ENCODE measurements at places on chromosomes 2 and 18.

DNA sequence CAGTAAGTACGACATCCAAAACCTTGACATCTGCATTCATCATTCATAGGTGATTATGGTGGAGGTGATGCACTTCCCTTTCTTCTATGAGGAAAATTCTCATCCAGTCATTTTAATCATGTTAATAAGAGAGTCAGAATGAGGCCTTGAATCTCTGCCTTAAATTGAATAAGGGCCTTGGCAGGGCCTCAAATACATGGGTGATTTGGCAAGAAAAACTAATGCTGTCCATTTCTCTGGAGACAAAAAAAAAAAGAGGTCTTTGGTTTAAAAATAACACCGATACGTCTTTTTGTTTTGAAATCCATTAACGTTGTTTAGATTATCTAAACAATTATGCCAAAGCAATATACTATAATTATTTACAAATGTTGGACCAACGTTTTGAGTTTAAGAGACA is 8.1 kb downstream of the COLEC12 start:
- no peak overlapping the region for H3K4me3 ChIP-seq
- H3K36me3 ChIP-seq, result peaks cover 3% of the 10 kb centered on the region
- H3K27me3 ChIP-seq, result peaks cover 5% of the 10 kb centered on the region
- DNase-seq, result no peak
- peaks cover 66% of the 10 kb centered on the region for H3K4me1 ChIP-seq

DNA sequence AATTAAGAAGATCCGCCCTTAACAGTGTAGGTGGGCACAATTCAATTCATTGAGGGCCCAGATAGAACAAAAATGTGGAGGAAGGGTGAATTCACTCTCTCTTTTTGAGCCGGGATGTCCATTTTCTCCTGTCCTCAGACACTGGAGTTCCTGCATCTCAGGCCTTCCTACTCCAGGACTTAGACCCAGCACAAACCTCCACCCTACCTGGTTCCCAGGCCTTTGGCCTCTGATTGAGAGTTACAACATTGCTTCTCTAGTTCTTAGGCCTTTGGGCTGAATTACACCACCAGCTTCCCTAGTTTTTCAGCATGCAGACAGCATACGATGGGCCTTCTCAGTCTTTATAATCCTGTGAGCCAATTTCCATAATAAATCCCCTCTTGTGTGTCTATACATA is 87.8 kb upstream of the TMEM17 start:
- DNase-seq, result no peak
- no peak overlapping the region for H3K27ac ChIP-seq
- no peaks in the 10 kb centered on the region for H3K36me3 ChIP-seq
- H3K4me3 ChIP-seq, result no peak overlapping the region
- H3K4me1 ChIP-seq, result peaks cover 8% of the 10 kb centered on the region

DNA sequence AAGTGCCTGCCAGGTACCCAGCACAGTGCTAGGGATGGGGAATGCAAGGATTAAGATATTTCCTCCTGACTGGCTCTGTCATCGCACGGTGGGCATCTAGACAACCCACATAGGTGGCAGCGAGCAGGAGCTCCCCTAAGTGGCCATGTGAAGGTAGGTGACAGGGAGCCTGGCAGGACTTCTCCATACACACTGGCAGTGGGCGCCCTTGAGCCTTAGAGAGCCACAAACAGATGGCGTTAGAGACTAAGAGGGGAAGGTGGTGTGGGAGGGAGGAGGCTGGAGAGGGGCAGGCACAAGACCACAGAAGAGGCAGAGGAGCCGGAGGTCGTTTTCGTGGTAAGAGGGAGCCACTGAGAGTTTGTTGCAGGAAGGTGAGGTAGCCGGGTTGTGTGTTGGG is 15.2 kb downstream of the PRELID3A start:
- no peak overlapping the region for H3K27ac ChIP-seq
- H3K4me3 ChIP-seq, result no peak overlapping the region
- H3K27me3 ChIP-seq, result no peaks in the 10 kb centered on the region
- peaks cover 4% of the 10 kb centered on the region for H3K36me3 ChIP-seq
- H3K4me1 ChIP-seq, result peaks cover 7% of the 10 kb centered on the region
- DNase-seq, result no peak

DNA sequence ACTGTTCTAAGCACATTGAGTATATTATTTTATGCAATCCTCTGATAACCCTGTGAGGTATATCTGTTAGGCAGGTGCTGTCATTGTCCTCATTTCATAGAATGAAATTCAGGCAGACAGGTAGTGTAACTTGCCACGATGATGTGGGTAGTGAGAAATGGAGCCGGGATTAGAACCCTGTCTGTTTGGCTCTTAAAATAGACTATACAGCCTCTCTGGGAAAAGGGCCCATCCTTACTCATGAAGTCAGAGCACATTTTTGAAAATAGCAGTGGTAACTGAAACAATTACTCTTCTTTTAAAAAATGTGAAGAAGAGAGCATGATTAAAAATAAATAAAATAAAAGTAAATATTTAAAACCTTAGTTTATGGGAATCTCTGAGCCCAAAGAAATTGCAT is 23.0 kb downstream of the FAM171B start:
- H3K36me3 ChIP-seq, result no peaks in the 10 kb centered on the region
- H3K4me3 ChIP-seq, result no peak overlapping the region
- no peaks in the 10 kb centered on the region for H3K27me3 ChIP-seq
- H3K4me1 ChIP-seq, result peaks cover 19% of the 10 kb centered on the region

DNA sequence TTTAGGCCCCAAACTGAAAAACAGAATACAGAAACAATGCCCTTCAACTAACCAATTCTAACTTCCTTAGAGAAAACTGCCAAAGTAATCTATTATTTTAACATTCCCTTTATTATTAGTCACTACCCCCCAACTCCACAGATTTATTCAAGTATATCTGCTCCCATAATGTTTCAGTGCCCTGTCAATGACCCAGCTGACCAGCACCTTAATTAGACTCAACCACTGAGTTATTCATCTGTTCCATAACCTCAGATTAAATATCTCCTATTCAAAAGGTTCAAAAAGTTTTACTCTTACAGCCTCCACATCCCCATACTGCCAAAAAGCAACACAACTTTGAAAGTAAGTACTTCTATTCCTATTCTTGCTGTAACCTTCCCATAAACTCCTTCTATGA is 202.4 kb downstream of the EXOC6B start:
- H3K27me3 ChIP-seq, result no peaks in the 10 kb centered on the region
- H3K27ac ChIP-seq, result peak overlapping the region; percentile 4
- H3K4me1 ChIP-seq, result peaks cover 13% of the 10 kb centered on the region
- DNase-seq, result no peak

GRCh38 chr2:238326801-238327365 is 6.6 kb downstream of the TRAF3IP1 start:
- peaks cover 48% of the 10 kb centered on the region for H3K36me3 ChIP-seq
- no peak for DNase-seq
- no peaks in the 10 kb centered on the region for H3K27me3 ChIP-seq
- H3K4me3 ChIP-seq, result no peak overlapping the region
- H3K27ac ChIP-seq, result no peak overlapping the region
- H3K4me1 ChIP-seq, result peaks cover 1% of the 10 kb centered on the region

DNA sequence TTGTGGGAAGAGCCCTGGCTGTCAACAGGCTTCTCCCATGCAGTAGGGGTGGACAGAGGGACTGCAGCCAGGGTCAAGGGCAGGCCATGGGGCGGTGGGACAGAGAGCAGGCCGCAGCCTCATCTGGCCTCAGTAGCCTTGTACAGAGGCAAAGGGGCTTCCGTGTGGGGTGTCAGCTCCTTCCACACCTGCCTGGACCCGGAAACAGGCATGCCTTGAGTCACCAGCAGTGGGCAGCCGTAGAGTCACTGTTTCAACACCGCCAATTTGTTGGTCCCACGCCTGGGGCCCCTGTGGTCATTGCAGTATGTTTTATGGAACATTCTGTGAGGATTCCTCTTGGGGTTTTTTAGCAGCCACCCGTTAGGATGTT is 173.0 kb downstream of the SMAD7 start:
- H3K27ac ChIP-seq, result peak overlapping the region; percentile 85
- H3K4me3 ChIP-seq, result no peak overlapping the region
- H3K4me1 ChIP-seq, result peaks cover 65% of the 10 kb centered on the region
- H3K36me3 ChIP-seq, result peaks cover 3% of the 10 kb centered on the region

DNA sequence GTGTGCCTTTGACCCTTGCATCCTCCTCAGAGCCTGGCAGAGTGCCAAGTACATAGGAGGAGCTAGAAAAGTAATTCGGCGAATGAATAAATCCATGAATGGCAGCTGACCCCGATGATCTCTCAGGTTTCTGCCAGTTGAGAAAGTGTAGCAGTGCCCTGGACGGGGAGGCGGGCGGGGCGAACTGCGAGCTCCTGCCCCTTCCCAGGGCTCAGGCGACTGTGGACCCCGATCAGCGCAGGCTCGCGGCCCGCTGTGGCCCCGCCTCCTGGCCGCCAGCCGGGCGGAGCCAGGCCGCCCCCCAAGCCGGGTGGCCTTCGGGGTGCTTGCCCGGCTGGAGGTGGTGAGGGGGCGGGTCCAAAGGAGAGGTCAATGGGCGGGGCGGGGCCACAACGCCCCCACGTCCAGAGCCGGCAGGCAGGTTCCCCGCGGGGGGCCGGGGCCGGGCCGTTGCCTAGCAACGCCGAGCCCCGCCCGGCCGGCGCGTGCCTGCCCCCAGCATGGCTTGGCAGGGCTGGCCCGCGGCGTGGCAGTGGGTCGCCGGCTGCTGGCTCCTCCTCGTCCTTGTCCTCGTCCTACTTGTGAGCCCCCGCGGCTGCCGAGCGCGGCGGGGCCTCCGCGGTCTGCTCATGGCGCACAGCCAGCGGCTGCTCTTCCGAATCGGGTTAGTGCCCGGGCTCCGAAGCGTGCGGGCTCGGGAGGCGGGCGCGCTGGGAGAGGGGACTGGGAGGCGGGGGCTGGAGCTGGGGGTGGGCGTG is 30.6 kb upstream of the TMBIM1 start:
- peak overlapping the region; percentile 91 for H3K4me3 ChIP-seq
- peaks cover 74% of the 10 kb centered on the region for H3K4me1 ChIP-seq
- peak; percentile 82 for DNase-seq
- H3K36me3 ChIP-seq, result no peaks in the 10 kb centered on the region
- peak overlapping the region; percentile 98 for H3K27ac ChIP-seq
- no peaks in the 10 kb centered on the region for H3K27me3 ChIP-seq

GRCh38 chr18:53753601-53754000 is 470.9 kb downstream of the MBD2 start:
- H3K4me3 ChIP-seq, result no peak overlapping the region
- no peaks in the 10 kb centered on the region for H3K36me3 ChIP-seq
- peaks cover 5% of the 10 kb centered on the region for H3K4me1 ChIP-seq
- no peak overlapping the region for H3K27ac ChIP-seq

- H3K36me3 ChIP-seq, result no peaks in the 10 kb centered on the region
- no peak for DNase-seq
- H3K4me1 ChIP-seq, result peaks cover 4% of the 10 kb centered on the region
- H3K27ac ChIP-seq, result peak overlapping the region; percentile 39
Measured at GRCh38 chr2:41294331-41294730, 753.5 kb upstream of the PKDCC start.

GRCh38 chr2:33085646-33086045 is 138.9 kb downstream of the LTBP1 start:
- H3K27me3 ChIP-seq, result no peaks in the 10 kb centered on the region
- H3K4me3 ChIP-seq, result no peak overlapping the region
- peaks cover 5% of the 10 kb centered on the region for H3K36me3 ChIP-seq
- H3K4me1 ChIP-seq, result peaks cover 12% of the 10 kb centered on the region
- H3K27ac ChIP-seq, result no peak overlapping the region
- no peak for DNase-seq

DNA sequence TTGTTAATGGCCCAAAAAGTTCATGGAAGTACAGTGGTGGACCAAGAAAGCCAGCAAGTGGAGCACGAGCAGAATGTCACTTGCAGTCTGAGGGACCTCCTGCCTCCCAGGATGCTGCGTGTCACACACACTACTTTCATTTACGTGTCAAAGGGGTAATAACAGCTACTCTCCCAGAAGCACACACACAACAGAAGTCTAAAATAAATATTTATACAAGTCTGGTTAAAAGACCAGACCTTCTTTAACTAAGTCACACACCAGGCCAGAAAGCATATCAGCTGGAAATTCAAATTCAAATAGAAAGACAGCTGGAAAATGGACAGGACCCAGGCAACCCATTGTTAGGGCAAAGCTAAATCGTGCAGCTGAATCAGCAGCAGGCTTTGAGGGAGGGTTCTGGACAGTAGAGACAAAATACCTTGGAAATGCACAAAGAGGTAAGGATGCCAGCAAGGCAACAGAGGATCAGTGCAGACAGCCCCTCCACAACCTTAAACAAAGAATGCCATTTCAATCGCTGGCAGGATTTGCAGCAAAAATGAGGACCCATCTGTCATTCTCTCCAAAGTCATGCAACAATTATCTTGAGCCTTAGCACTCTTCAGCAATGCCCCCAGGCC is 160.5 kb downstream of the TMEM163 start:
- no peaks in the 10 kb centered on the region for H3K4me1 ChIP-seq
- no peak for DNase-seq
- H3K27ac ChIP-seq, result no peak overlapping the region

DNA sequence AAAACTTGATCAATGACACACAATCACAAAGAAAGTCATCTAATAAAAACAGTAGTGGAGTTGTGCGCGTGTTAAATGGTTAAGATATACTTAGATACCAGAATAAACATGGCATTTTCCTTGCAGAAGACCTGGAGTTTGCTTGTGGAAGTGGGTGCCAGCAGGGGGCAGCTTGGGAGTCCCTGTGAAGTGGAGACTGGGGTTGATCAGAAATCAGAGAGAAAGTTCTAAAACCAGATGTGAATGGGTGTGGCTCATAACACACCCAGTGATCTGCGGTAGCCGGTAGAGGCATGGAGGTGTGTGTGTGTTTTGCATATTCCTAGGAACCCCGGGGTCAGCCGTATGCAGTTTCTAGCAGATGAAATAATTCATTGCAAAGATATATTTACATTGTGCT is 300.1 kb upstream of the TRIB2 start:
- no peak overlapping the region for H3K4me3 ChIP-seq
- H3K27me3 ChIP-seq, result no peaks in the 10 kb centered on the region
- H3K36me3 ChIP-seq, result no peaks in the 10 kb centered on the region
- DNase-seq, result no peak
- H3K4me1 ChIP-seq, result peaks cover 7% of the 10 kb centered on the region

DNA sequence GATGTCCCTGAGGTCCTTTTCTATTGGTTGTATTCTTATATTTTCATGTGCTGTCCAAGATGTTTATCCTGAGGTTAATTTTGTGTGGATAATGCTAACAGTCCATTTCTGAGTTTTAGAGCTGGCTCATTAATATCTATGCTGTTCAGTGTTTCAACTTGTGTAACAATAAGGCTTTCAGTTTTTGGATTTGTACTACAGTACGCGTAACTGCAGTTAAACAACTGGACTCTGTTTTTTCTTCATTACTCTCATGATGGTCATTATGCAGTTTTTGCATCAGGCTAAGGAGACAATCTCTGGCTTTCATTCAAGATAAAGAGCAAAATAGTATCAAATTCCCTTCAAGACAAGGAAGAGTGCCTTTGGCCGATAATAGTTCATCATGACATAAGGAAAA is 1364.8 kb downstream of the DPP10 start:
- peaks cover 17% of the 10 kb centered on the region for H3K36me3 ChIP-seq
- peak overlapping the region; percentile 44 for H3K27ac ChIP-seq
- H3K4me1 ChIP-seq, result peaks cover 11% of the 10 kb centered on the region
- no peaks in the 10 kb centered on the region for H3K27me3 ChIP-seq
- no peak overlapping the region for H3K4me3 ChIP-seq
- DNase-seq, result no peak

GRCh38 chr2:173991856-173992588 is 26.8 kb upstream of the SP3 start:
- H3K4me1 ChIP-seq, result peaks cover 39% of the 10 kb centered on the region
- no peaks in the 10 kb centered on the region for H3K27me3 ChIP-seq
- H3K4me3 ChIP-seq, result no peak overlapping the region
- peak overlapping the region; percentile 48 for H3K27ac ChIP-seq
- H3K36me3 ChIP-seq, result no peaks in the 10 kb centered on the region
